ENCODE measurements at places on chromosomes 13 and 19. TPM values are rescaled to one million over a fixed set of nuclear protein-coding genes. Genes with fewer than 3 reads are reported as not detected.

GRCh38 chr13:99367106-99367616 is 60.0 kb upstream of the GPR183 start:
- DNase-seq = no peak

DNA sequence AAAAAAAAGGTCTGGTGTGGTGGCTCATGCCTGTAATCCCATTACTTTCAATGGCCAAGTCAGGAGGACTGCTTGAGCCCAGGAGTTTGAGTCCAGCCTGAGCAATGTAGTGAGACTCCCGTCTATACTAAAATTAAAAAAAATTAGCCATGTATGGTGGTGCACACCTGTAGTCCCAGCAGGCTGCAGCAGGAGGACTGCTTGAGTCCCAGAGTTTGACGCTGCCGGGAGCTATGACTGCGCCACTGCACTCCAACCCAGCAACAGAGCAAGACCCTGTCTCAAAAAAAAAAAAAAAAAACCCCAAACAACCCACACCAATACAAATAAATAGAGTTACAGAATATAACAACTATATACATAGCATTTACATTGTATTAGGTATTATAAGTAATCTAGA is 65.7 kb downstream of the MICU2 start:
- no peak for DNase-seq

DNA sequence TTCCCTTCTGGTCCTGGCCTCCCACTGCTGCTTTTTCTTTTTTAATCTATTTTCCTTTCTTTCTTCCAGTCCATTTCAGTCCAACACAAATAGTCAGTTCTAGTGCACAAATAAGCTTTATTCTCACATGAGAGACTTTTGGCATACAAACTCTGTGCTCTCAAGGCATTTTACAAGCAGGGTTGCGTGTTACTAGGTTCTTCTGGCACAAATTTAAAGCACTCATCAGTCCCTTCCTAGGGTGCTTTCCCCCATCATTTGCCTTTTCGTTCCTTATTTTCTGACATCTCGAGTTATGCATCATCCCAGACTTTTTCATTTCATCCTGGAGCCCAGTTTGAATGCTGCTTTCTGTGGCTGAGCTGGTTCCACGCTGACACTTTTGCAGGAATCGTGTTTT is 29.8 kb upstream of the IL17D start:
- no peak for DNase-seq

- DNase-seq = no peak
These were observed 248.2 kb downstream of the SHISA2 start for GRCh38 chr13:25803641-25804040.

GRCh38 chr19:55694656-55695491 is 19.8 kb downstream of the EPN1 start:
- no peak for DNase-seq

- no peak for DNase-seq
These were observed 107.4 kb downstream of the KCTD12 start for GRCh38 chr13:76778853-76779252.

Gene TRIM28
- total RNA-seq = 571 TPM

DNA sequence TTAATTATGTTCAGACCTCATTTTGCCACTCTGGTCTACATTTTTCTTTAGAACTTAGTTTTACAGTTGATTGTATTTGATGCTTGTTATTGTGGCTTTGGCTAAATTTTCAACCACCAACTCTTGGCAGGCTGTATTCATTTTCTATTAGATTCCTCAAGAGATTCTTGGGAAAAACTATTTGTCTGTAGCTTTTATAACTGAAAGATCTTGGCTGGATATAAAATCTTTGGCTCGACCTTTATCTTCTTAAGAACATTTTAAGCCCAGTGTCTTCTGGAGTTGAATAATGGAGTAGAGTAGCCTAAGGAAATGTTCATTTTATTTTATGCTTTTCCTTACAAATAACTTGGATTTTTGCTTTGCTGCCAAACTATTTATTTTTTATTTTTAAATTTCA is 848.5 kb downstream of the PCDH17 start:
- no peak for DNase-seq

DNA sequence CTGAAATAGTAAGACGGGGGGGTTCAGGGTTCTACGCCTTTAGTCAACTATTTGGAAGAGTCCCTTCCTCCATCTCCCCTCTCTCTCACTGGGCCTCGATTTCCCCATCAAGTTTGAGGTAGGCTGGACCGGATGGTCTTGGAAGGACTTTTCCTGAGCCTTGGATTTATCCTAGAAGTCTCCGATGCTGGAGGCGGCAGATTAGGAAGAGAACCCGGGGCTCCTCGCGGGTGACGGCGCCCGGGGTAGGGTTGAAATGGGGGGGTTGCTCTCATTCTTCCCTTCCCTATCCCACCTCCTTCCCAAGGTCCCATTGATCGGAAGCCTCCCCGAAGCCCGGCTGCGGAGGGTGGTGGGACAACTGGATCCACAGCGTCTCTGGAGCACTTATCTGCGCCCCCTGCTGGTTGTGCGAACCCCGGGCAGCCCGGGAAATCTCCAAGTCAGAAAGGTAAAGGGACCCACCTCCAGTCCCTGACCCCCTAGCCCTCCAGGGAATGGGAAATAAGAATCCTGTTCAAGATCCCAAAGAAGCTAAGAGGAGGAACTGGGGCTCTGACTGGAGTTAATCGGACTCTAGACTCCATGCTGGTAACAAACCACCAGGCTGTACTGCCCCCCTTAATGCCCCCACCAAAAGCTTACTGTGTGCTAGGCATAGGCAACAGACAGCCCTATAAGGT is 781 bp downstream of the QPCTL start:
- peak; percentile 87 for DNase-seq

Gene GJB6
- 11.0 TPM for total RNA-seq
